NCI-H748 treated with DMSO at 0.1 percent for 48 hours (cell line): ENCODE measurements at places on chromosomes 2 and 18.

DNA sequence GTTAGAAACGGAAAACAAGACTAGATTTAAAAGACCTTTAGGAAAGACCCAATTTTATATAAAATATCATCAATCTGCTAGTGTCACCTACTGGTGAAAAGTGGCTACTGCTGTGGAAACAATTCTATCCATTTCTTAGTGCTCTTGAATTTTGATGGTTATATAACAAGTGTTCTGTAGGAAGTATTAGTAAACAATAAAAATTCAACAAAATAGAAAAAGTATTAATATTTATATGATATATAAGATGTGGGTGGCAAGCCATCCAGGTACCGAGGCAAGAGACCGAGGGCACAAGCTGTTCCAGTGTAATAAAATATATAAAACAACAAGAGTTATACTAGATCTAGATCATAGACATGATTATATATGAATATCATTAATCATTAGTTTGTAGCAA lies 6.2 kb upstream of the TMEM87B start:
- DNase-seq, result peak; percentile 28

GRCh38 chr18:2087877-2088673 lies 483.2 kb downstream of the METTL4 start:
- no peak for DNase-seq

- no peak for DNase-seq
These were observed 221.8 kb downstream of the MREG start for GRCh38 chr2:215791481-215791937.

DNA sequence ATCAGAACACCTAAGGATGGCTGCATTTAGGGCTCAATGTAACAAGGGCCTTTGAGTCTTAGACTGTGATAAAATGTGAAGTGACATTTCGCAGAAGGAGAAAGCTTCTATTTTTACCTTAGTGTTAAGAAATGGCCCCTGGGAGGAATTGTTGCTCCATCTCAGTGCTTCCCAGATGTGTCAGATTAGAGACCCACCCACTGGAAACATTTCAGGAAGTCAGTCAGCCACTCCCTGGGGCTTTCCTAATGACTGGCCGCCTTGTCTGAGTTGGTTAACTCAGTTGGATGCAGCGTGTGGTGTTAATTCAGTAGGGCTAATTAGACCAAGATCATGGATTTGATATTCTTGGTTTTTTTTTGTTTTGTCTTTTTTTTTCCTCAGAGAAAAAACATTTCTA lies 355.9 kb downstream of the PIK3C3 start:
- no peak for DNase-seq

DNA sequence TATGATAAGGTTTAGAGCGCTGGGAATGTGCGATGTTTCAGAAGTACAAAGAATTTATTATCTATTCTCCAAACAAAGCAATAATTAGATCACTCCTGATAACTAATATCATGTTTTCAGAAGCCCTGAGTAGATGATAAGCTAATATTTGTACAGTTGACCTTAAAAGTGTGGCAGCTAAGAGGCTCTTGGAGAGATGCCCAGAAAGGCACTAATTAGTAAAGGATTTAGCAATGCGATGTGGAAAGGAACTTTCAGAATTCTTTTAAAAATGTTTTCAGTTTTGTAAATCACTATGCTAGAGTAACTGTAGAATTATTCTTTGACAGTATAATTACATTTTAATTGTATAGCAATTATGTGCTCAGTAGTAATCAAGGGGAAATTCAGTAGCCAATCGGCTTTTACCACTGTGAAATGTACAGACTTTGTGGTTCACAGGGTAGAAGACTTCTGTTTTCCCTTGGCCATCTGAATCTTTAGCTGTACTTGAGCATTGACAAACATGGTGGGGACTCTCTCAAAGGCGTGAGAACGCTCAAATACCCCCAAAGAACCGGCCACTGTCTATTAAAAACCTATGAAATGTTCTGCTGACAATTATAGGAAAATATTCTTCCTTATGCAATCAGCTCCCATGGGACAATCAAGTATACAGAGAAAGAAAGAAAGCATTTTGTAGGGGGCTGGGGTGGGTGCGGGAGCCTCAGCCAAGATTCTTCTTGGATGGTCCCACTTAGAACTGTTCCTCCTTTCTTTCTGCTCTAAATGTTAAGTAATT lies 262.8 kb upstream of the AGAP1 start:
- peak; percentile 68 for DNase-seq

DNA sequence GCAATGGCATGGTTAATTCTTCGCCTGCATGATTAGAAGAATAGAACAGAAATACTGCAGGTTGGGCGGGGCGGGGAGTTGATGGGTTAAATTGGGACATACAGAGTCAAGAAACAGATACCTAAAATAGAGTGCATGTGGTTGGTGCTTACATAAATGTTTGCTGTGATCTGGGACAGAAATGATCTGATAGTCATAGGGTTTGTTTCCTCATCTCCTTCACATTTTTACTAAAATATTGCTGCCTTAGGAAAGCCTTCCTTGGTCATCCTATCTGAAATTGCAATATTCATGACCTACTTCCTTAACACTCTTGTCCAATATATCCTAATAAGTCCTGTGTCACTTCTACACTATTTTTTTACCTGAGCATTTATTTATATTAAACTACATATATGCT lies 163.9 kb downstream of the TMEFF2 start:
- no peak for DNase-seq

DNA sequence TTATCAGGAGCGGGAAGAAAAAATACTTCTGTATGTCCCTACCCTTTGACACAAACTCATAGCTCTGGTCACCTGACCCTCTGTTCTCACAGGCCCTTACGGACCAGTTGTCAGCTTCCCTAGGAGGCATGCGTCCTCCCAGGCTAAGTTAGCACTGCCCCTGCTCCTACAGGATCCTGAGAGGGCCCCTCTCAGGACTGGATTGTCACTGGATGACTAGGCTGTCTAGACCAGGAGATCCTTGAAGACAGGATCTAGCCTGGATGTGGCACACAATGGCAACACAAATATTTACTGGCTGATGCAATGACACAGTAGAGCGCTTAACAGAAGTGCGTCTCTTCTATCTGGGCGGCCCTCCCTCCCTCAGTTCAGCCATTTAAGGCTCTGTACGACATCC lies 7.7 kb downstream of the FAM228A start:
- no peak for DNase-seq

DNA sequence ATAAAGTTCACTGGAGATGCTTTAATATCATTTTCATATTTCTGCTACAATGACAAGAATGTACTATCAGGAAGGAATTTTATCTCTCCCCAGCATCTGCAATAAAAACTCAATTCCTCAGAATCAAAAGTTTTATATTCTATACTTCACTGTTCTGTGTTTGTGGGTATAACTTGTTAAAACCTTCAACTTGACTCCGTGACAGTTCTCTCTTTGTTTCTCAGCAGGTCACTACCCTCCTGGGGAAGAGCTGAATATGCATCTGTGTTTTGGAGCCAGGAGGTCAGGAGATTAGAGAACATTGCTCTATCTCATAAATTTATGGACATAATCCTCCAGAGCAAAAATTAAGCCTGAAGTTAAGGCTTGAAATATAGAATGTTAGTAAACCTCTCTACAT lies 411.4 kb downstream of the TRIB2 start:
- no peak for DNase-seq

GRCh38 chr2:190515687-190516086 lies 18.8 kb downstream of the NEMP2 start:
- DNase-seq, result no peak

DNA sequence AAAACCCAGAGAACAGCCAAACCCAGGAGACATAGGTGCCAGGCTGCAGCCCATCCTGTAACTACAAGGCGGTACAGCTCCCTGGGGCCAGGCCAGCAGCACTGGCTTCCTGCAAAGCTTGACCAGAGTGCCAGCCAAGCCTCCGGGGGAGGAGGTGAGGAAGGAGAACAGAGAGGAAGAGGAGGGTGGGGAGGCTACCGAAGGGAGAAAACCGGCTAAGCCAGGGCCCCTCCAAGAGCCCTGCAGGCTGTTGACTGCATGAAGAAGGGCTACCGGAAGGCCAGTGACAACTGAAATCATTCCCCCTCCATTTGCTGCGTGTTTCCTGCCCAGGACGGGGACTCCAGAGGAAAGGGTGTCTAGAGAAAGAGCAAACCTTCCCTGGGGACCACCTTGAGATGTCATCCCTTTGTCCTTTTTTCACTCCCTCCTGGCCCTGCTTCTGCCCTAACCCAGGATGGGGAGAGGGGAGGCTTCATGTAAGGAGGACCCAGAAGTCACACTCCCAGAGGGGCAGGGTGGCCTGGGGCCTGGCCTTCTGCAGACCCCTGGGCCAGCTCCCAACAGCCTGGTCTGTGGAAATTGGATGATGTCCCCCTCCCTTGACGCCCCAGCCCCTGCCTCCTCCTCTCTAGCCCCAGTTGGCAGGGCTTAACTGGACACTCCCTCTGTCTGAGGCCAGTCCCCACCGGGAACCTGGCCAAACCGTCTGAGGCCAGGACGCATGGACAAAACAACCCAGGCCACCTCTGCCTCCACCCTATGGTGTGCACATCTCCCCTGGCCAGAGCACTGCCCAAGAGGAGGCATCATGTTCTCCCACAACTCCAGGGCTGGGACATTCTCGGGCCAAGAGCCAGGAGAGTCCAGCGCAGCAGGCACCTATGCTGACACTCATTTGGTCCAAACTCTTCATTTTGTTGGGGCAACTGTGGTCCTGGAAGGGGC lies 207.8 kb downstream of the CYP26B1 start:
- DNase-seq, result no peak

- no peak for DNase-seq
These were observed 109.5 kb downstream of the CABYR start for GRCh38 chr18:24248359-24248758.

DNA sequence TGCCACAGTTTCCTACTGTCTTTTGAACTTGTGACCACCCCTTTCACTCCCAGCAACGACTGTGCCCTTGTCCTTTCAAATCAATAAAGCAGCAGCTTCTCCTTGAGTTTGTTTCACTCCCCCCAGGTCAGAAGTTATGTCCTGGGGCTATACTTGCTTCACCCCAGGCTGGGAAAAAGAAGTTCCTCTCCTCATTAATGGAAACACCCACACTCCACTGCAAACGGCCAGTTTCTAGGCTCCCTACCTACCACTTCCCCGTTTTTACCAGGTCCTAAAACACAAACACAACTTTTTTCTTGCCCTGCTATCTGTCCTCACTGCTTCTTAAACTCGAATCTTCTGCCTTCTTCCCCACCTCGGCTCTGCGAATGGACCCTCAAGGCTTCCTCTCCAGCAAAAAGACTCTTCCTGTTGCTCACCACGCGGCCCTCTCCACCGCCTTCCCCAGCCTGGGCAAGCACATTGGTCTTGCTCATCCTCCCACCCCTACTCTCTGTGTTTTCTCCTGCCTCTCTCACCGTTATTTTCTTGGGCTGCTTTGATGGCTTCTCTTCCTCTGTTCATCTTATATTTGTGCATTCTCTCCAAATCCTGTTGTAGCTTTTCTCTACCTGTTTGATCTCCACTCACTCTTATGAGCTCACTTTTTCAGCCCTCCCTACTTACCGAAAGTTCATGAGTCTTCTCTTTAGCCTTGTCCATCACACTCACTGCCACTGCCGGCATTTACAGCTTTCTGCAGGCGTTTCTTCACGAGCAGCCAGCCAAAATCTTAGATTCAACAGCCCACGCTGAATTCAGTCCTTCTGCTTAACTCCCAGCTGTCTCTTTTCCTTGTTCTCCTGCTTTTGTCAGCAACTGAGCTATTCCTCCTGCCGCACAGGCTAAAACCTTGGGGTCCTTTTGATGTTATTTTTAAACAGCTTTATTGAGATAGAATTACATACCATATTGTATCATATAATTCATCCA lies 7.0 kb upstream of the SP5 start:
- DNase-seq, result no peak

DNA sequence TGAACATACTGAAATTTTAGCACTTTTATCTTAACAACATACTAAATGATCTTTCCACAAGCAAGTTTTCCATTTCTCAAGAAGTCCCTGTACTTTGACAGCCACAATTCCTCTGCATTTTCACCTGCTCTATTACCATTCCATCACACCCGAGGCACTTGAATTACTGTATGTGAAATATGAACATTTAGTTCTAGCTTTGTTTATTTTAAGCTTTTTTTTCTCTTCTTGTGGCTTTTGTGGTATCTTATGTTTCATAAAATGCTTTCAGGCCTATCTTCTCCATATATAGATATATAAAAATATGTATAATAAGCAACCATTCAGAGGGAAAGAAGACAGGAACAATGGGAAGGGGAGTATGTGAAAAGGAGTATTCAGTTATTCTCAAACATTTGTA lies 693.9 kb downstream of the SATB2 start:
- DNase-seq, result no peak

- DNase-seq, result no peak
These were observed 18.9 kb downstream of the KIF5C start for GRCh38 chr2:148893906-148894305.

GRCh38 chr2:105797298-105797819 lies 52.6 kb downstream of the NCK2 start:
- DNase-seq, result no peak

DNA sequence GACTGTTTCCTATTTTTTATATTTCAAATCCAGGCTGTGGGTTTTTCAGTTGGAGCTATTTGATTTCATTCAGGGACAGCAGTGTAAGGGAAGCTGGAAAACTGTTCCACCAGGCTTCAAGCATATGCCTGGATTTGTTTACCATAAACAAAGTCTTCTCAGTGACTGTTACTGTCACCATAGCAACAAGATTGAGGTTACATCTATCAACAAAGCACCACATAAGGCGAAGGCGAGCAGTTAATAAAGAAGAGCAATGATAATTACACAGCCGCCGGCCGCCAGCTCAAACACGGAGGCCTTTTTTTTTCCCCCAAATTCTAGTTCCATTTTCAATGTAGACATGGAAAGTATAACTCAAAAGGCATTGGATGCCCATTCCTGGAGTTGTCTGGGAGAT lies 553.7 kb upstream of the SYT4 start:
- DNase-seq, result peak; percentile 96

- DNase-seq, result no peak
These were observed 134.7 kb upstream of the DNAJC10 start for GRCh38 chr2:182581196-182581935.

GRCh38 chr18:49843778-49844625 lies 30.7 kb upstream of the ACAA2 start:
- no peak for DNase-seq

DNA sequence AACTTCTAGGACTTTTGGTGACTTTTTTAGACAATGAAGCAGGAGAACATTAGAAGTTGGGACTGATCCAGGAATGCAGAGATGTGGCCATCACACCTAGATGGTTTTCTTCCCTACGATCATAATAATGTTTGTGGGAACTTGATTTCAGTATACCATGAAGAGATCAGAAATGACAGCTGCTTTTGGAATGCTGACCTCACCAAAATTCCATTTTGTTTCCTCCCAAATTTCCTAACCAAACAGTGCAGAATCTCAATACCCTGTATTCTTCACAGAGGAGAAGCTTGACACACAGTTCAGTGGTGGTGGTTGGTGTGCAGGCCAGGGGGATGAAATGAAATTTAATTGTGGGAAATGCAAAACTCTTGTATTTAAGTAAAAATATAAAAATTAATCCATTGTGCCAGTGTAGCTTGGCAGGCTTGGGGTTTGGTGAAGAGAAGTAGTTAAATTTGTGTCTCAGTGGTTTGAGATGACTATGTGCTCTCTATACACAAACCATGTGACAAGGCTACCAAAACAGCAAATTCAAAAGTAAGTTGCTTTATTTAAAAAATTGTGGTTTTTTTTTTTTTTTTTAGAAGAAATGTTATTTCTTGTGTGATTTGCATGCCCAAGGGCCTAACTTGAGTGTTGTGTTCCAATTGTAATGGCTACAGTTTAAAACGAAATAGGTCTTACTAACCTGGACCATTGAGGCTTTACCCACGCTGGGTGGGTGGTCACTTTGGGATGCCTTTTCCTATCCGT lies 252.4 kb downstream of the LPIN1 start:
- no peak for DNase-seq

- DNase-seq, result no peak
These were observed 421.4 kb upstream of the UBE2E3 start for GRCh38 chr2:180559038-180559437.
